ENCODE measurements at places on chromosomes 1 and 21.

DNA sequence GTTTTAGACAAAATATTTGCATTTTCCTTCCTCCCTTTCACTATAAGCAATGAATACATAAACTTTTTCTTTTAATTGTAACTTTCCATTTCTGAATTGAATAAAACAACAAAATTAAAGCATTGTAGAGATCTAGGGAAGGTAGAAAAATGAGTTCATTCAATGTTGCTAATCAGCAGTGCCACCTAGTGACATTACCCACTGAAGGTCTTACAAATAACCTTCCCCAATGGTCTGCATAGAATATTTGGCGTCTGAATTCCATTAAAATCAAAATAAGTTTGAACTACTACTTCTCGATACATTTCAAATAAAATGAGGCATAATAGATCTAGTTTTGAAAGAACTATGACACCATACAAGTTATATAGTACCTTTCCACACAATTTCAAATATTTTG is 19.6 kb downstream of the FH start:
- DNase-seq = no peak

- no peak for DNase-seq
These were observed 32.2 kb downstream of the OPTC start for GRCh38 chr1:203526130-203526529.

- DNase-seq = no peak
These were observed 81.1 kb downstream of the KIAA0319L start for GRCh38 chr1:35475856-35476674.

- DNase-seq = no peak
These were observed at the start of gene ITGB2 for GRCh38 chr21:44920694-44921604. Gene ITGB2 (minus strand): TSS chr21:44920899. CDS start chr21:44910782, 10,117 bp downstream.

DNA sequence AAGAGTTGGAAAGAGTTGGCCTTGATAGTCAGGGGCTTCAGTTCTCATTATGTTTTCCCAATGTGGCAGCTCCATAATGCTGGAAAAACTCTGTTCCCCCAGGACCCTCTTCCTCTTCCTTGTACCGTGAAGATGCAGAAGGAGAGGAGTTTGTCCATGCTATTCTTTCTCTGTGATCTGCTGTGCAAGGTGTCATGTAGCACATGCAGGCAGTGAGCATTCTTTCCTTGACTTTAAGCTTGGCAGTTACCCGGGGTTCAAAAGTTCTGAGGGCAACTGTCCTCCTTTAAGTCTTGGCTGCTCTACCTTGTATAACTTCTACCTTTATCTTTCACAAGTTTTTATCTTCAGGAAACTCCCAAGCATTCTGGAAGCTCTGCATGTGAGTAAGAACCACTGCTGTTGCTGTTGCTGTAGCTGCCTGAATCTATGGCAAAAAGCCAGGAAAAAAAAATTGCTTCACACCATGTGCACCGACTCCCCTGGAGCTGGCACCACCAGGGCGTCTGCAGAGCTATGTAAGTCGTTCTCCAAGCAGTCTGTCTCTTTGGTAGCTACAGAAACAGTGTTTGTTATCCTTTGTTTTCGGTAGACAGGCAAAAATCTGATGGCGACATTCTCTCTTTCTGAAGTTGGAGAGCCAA is 42.7 kb upstream of the SLC16A1 start:
- DNase-seq = no peak

GRCh38 chr1:218164930-218165700 is 120.0 kb upstream of the RRP15 start:
- no peak for DNase-seq

- no peak for DNase-seq
These were observed 60.6 kb upstream of the CD1D start for GRCh38 chr1:158119976-158120653.

GRCh38 chr1:113429461-113430153 is 39.3 kb downstream of the MAGI3 start:
- DNase-seq = no peak

- DNase-seq = no peak
These were observed 69.0 kb downstream of the HMCN1 start for GRCh38 chr1:185803241-185803640.

DNA sequence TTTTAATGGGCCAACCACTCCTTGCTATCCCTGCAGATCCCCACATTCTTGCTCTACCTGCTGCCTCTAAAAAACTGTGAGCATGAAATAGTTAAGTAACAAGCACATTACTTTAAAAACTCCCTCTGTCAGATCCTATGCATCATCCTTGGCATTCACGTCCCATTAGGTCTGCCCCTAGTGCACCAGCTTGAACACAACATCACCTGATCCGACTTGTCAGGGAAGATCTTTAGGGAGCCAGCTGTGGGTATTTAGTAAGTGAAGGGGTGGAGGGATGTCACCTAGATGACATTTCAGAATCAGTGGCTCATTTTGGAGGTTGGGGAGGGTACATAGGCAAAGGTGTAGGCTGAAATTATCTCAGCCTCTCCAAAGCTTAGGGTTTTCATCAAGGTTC is 33.5 kb downstream of the RXRG start:
- no peak for DNase-seq

- no peak for DNase-seq
These were observed 111.9 kb downstream of the NGF start for GRCh38 chr1:115225993-115226685.

GRCh38 chr1:64001038-64001437 is 202.4 kb upstream of the UBE2U start:
- no peak for DNase-seq

DNA sequence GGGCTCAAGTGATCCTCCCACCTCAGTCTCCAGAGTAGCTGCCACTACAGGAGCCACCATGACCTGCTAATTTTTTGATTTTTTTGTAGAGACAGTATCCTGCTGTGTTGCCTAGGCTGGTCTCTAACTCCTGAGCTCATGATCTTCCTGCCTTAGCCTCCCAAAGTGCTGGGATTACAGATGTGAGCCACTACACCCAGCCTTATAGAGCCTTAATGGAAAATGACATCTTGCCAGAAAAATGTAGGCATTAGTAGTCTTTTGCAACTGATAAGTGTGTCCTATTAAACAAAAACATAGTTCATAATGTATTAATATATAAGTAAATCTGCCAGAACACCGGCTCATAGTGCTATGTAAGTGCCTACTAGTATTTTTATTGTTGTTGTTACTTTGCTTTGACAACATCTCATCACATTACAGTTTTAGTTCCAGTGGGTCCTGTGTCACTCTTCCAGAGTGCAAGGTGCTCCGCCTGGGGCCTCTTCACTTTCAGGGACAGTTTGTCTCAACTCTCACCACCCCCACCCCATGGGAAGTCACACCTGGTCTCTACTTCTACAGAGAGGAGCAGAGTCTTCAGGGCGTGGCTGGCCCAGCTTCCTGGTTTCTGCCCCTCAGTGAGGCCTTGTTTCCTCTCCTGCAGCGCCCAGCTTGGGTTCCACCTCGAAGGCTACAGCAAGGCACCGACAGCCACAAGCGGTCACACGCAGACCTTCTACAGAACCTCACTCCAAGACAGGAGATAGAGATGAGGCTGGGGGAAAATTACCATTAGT is 30.1 kb downstream of the RHOU start:
- no peak for DNase-seq

GRCh38 chr1:205961405-205961804 is 18.1 kb upstream of the SLC26A9 start:
- DNase-seq = no peak

DNA sequence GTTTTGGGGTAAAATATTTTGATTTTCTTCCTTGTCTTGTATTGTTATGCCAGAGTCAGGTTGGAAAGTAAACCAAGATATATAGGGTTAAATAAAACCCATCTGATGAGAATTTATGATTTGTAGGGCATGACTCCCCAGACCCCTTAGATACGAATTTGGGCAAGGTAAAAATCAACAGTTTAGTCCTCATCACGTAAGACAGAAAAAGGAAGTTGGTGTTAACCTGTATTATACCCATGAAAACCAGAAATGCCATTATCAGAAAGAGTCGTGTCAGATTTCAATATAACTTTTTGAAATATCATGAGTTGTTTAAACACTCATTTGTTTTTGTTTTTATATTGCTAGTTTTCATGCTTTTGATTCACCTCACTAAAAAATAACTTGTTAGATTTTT is 11.8 kb downstream of the CEPT1 start:
- no peak for DNase-seq

GRCh38 chr1:95278173-95279006 is 44.4 kb downstream of the RWDD3 start:
- no peak for DNase-seq

DNA sequence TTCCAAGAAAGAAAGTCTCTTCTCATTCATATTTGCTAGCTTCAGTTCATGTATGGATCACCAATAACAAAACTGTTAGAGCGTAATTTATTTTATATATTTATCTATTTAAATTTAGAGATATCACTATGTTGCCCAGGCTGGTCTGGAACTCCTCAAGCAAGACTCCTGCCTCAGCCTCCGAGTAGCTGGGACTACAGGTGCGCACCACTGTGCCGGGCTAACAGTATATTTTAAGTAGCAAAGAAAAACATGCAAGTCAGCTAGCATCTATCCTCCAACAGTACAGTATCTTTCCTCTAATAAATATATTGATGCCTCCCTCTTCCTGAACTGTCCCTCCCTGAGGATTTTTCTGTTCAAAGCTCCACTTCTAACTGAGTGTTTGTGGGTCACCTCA is 21.5 kb downstream of the INPP5B start:
- no peak for DNase-seq

DNA sequence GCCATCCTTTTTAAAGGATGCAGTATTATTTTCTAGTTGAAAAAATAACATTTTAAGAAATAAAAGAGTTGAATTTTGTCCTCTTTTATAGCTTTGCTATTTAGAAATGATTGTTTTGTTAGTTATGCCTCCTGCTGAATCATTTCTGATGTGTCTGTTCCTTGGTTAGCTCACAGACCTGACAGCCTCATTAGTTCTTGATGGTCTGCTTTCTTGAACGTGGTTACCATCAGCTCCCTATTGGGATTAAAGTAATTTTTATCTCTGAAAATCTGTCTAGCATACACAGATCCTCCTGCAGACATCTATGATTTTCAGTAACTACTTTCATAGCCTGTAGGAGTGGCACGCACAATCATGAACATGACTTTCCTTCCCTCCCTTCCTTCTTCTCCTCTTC is 447.6 kb upstream of the B3GALT2 start:
- no peak for DNase-seq

DNA sequence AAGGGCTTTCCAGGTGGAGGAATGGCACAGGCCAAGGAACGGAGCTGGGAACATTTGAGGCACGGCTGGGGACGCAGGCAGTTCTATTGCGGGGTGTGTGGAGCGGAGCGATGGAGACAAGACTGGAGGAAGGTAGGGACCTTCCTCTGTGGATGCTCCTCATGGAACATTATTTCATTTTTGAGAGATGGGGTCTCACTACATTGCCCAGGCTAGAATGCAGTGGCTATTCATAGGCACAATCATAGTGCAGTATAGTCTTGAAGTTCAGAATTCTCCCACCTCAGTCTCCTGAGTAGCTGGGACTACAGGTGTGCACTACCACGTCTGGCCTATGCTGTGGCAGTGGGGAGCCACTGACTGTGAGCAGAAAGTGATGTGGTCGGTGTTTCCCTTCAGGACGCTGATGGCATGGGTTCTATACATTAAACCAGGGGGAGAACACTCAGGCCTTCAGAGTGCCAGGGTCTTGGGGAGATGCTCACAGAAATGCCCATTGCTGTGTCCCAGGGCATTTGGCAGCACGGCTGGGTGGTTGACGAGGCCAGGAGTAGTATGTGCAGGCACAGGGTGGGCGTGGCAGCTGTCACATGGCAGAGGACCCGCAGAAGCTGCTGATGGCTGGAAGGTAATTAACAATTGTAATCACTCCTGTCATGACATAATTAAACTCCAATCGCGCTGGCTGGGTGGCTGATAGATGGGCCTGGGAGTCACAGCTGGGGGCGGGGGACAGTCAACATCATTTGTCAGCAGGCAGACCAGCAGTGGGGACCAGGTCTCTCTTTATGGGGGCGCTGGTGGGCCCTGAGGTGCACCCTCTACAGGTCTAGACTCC is 40.8 kb upstream of the ACOT11 start:
- DNase-seq = no peak

- no peak for DNase-seq
These were observed 31.7 kb upstream of the TADA1 start for GRCh38 chr1:166907763-166908162.

DNA sequence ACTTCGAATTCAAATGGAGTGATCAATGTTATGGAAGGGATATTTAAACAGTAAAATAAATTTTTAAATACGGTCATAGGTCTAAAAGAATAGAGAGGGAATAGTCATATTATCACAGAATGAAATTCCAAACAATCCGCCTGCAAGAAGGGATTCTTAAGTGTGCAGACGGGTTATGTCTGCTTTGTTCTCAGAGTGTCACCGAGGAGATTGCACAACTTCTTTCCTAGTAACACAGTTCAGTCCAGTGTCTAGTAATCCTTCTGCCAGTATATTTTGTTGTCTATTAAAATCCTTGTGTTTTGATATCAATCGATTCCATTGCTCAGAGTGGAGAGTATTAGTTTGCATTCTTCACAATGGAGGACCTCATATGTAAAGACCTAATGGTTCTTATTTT is 48.4 kb downstream of the LRRC53 start:
- no peak for DNase-seq

GRCh38 chr1:55639051-55639450 is 423.9 kb upstream of the USP24 start:
- no peak for DNase-seq

GRCh38 chr1:197126691-197127090 is 19.8 kb downstream of the ASPM start:
- DNase-seq = no peak

DNA sequence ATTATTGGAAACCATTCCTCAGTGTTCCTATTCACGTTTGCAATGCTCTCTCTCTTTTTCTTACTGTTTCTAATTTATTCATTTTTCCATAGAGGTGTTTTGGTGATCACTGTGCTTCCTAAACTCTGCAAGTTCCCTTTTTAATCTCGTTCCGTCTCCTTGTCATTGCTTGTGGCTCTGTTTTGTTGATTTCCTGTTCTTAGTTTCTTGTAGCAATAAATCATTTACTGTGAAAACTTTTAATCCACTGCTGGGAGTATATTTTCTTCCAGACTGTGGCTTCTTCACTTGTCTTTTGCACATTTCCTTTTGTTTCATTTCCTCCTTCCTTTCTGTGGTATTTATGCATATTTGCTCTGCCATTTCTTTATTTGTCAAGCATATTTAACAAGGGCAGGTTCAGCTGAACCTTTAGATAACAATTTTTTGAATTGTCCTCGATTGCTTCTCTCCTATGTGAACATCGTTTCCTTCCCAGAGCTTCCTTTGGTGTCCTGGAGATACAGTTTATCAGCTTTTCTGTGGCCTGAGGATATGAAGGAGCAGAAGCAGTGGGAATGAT is 3.6 kb downstream of the B3GALT5 start:
- DNase-seq = no peak

- DNase-seq = no peak
These were observed 63.1 kb downstream of the TOR1AIP2 start for GRCh38 chr1:179814546-179814838.

DNA sequence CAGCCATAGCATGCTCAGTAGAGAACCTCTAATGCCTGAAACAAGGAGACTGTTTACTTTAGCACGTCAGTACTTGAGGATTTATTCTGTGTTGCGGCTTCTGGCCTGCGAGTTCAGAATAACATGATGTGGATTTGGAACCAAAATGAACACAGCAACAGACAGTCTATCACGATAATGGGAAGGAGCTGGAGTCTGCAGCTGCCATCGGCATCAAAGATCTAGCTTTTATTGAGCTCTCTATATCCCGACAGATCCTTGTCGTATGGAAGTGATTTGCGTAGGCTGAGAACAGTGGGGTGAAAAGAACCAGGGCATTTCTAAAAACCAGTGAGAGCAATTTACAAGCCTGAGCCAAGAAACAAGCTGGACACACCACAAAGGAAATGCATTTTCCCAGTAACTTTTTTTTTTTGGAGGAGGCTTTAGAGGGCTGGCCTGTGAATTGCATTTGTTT is 294.2 kb downstream of the KIF26B start:
- no peak for DNase-seq

Measured in cerebellar nuclear complex (tissue), 1 donor.